Fibroblast of skin of abdomen (primary cell): ENCODE measurements at places on chromosomes 11 and 22.
A peak's percentile ranks its signal among the peaks of the same experiment; 100 is the strongest.

- no peak for DNase-seq
These were observed 31.3 kb upstream of the DMC1 start for GRCh38 chr22:38601221-38601764.

DNA sequence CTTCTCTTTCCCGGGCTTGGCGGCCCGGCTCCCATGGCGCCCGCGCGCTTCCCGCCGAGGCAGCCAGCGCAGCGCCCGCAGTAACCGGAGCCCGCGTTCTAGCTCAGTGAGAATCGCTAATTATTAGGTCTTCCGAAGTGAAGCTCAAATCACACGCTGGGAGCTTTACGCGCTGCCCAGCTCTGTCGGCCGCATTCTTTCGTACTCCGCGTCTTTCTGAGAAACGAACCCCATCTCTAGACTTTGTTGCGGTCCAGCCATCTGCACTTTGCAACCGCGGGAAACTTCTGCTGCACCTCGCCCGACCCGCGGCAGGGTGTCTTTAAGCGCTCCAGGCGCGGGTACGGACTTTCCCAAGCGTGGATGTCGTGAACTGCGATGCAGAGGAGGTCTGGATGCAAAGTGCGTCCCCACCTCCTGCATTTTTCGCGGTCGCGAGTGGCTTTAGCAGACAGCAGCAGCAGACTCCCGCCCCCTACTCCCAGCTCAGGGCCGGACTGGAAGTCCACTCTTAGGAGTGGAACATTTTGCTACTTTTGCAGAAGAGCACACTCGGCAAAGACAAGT, 6.0 kb upstream of the PAX6 start:
- DNase-seq = no peak

- DNase-seq = peak; percentile 75
These were observed 15.8 kb downstream of the ABTB2 start for GRCh38 chr11:34341931-34342533.

DNA sequence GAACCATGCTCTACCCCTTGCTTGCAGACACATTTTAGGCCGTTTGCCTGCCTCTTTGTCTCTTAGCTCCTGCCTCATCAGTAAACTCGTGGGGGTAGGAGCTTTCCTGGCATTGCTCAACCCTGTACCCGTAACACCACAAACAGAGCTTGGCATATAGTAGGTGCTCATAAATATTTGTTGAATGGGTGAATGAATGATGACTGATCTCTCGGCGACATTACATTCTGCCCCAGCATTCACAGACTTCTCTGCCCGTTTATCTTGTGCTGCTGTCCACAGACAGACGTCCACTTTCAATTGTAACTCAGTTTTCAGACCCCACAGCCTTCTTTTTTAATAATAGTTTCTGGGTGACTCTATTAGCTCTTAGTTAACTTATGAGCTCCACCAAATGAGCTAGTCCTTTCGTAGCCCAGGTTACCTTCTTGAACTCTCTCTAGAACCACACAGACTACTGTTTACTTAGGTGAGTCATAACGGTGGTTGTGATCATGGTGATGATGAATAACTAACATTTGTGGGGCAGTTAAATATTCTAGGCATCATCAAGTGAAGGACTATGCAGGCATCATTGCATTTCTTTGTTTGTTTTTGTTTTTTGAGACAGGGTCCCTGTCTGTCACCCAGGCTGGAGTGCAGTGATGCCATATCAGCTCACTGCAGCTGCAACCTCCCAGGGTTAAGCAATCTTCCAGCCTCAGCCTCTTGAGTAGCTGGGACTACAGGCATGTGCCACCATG, 188.4 kb downstream of the ADAMTS15 start:
- DNase-seq = peak; percentile 78

DNA sequence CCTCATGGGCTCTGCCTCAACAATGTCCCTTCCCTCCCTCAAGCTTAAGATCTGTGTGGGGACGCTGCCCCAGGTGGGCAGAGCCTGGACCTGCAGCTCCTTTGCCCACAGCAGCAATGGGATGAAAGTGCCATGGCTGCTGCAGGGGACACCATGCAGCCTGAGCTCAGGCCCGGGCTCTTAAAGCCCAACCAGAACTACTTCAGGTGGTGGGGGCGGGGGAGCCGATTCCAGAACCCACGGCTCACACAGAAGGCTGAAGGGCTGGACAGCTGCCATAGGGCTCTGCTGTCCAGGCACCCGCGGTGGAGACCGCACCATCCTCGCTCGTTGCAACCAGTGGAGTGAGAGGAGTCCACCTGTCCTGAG, 12.5 kb downstream of the CHID1 start:
- DNase-seq = no peak

DNA sequence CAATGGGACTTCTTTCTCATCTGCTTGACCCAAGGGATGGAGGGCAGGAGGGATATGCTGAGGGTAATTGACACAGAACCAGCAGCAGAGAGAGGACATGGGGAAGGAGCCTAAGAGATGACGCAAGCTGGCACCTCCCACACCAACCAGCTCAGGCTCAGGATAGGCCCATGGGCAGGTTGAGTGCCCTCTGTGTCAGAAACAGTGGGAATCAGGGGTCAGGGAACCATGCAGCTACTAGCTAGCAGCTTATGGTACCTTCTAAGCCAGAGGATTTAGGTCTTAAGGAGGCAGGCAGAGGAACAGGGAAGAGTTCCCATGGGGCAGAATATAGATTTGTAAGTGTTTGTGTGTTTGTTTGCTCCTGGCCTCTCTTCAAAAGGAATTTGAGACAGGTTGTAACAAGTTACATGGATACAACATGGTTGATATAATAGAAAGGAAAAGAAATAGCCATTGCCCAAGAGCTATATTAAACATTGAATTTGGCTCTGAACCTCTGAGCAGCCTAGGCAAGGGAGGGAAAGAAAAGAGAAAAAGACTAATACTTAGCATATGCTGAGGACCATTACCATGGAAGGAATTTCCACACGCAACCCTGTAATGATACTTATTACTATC, 39.9 kb upstream of the NAV2 start:
- DNase-seq = no peak

DNA sequence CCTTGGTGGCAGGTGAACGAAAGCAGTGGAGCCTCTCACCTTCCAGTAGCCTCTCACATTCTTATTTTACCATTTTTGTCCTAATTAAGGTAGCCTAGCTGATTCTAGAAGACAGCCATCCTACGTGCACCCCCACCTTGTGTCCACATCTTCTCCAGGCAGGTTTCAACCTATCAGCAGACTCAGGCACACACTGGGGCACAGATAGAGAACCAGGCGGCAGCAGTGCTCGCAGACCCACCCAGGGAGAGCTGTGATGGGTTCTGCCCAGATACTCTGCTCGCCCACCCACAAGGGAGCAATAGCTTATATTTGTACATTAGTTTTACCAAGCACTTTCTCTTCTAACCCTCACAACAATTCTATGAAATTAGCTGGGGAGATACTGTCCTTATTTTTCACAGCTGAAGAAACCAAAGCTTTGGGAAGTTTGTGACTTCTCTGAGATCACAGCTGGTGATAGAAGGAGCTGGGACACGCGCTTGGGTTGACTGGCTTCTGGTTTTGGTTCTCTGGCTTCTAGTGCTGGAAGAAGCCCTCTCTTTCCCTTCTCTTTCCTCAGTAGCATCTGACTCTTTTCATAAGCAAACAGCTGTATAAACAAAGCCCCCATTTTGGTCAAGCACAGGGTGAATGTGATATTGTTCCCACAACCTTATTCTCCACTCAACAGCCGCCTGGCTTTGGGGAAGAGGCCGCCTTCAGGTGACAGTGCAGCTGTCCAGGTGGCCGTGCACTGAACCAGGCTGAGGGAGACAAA, 36.9 kb downstream of the PPP2R1B start:
- no peak for DNase-seq

GRCh38 chr11:26026078-26026477, 305.9 kb upstream of the ANO3 start:
- DNase-seq = no peak

- no peak for DNase-seq
These were observed 129.5 kb downstream of the MICAL2 start for GRCh38 chr11:12239804-12240371.

DNA sequence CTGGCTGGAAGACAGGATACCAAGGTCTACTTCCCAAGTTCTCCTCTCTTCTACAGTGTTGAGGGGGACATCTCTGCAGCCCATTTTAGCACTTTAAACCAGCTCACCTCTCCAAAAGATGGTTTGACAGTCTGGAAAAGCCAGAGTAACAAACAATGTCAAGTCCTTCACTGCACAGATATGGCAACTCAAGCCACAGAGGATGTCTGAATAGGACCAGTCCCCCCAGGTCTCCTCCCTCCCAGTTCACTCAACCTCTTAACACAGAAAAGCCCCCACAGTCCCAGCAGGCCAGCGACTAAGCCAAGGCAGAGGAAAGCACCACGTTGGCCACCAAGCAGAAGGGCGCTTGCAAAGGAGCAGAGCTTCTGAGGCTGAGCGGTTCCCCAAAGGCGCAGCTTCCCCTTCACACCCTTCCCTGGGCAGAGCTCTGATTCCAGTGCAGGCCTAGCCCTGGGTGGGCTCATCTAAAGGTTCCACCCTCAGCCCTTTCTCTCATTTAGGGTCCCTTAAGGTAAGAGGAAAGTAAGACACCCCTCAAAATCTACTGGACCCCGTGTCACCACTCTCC, 62.7 kb downstream of the PAK1 start:
- DNase-seq = peak; percentile 18

DNA sequence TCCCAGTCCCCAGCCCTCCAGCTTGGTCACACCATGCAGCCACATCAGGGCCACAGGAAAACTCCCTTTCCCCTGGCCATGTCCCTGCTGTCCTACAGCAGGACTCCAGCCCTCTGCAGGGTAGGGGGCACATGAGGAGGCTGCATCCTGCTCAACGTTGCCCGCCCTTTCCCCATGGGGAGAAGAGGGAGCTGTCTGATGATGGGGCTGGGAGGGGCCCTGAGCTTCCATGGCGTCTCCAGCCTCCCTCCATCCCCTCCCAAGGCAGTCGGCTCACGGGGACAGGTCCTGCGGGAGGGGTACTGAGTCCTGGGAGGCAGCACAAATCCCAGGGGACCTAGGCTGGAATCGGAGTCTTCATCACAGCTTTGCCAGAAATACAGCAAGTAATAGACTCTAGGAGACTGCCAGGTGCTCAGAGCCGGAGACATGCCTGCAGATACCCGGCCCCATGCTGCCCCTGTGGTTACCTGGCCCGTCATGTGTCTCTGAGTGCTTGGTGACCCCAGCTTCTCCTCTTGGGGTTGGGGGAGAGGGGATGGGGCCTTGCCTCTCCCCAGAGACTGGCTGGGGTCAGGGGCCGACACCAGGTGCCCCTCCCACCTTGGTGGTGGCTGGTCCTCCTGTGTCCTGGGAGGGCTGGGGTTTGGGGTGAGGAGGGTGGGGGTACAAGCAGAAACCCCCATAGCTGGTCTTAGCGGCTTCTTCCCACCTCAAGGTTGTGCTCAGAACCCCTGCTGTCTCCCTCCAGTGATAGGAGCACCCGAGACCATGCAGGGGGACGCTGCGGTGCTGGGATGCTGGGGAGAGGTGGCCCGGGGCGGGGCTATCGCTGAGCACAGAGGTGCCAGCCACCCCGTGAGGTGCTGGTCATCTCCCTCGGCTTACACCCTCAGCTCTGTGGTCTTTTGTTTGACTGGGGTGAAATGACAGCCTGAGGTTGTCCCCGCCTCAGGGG, 2.3 kb downstream of the MRGPRE start:
- DNase-seq = no peak

GRCh38 chr11:100918551-100919500, 210.8 kb downstream of the PGR start:
- DNase-seq = peak; percentile 21

DNA sequence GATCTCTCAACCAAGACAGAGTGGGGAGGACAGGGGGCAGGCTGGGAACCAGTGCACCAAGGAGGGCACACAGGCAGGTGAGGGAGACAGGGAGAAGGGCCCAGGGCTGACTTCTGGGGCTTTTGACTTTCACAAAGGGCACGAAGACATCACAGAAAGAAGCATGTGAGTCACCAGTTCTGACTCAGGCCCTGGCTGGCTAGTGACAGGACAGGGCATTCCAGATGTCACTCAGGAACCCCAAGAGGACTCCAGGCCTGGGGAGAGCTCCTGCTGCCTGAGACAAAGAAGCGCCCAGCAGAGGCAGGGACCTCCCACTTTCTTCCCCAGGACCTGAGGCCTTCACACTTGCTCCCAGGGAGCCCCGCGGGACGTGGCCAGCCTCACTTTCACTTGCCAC, 497.2 kb downstream of the BUD13 start:
- peak; percentile 33 for DNase-seq

DNA sequence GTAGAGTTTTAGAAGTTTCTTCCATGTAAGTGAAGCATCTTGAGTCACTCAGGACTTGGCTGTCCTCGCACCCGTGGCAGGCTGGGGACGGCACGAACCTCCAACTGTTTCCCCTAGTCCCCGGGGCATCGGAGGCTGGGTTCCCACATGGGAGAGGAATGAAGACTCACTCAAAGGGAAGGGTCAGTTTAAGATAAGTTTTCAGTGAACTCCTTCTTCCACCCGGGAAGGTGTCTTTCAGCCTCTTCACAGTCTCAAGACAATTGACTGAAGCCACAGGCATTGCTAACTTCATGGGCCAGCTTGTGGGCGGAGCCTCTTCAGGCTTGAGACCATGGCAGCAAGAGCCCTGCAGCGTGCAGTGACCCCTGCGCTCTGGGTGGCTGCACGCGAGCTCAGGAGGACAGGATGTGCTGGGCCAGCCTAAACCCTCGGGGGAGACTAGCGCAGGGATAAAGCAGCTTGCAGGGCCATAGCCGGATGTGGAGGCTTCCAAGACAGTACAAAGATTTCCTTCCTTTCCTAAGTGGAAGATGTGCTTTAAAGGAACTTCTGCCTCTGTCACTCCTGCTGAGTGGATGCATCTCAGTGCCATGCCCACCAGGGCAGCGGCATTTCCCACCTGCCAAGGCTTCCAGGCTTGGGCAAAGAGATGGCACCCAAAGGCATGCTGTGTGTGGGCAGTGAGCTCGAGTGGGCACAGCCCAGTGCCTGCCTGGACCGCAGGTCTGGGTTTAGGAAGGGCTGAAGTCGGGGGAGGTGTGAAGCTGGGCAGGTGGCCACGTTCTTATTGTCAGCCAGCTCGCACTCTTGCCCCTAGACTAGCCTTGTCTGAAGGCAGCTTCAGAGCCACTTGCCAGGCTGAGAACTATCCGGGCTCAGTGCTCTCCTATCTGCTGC, 32.9 kb downstream of the PPIL2 start:
- no peak for DNase-seq

- DNase-seq = peak; percentile 39
These were observed 33.0 kb downstream of the LRRC10B start for GRCh38 chr11:61541598-61541997.

DNA sequence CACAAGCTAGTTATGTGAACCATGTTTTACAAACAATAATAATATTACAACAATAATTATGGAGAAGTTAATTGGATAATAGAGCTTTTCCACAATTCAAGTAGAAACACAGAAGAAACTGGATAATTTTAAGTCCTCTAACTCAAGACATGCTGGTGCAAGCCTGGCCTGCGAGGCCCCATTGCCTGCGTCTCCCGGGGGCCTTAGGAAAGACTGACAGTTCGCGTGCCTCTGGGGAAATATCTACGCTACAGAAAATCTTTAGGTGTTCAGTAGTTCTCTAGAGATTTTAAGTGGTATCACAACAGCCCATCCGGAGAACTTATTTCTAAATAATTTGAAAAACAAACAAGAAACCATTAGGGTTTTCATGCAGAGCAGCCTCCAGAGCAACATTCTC, 23.2 kb downstream of the GAL start:
- no peak for DNase-seq
